ENCODE measurements at places on chromosomes 6 and 20. TPM values are rescaled to one million over a fixed set of nuclear protein-coding genes. Genes with fewer than 3 reads are reported as not detected.

- DNase-seq = no peak
- H3K27ac ChIP-seq = no peak overlapping the region
These were observed 147.7 kb downstream of the BTBD9 start for GRCh38 chr6:38492031-38492430.

GRCh38 chr6:33505548-33506370 lies 51.4 kb downstream of the ZBTB9 start:
- DNase-seq = no peak
- no peak overlapping the region for H3K4me3 ChIP-seq
- H3K4me1 ChIP-seq = no peaks in the 10 kb centered on the region
- no peak overlapping the region for H3K27ac ChIP-seq
- no peaks in the 10 kb centered on the region for H3K27me3 ChIP-seq

DNA sequence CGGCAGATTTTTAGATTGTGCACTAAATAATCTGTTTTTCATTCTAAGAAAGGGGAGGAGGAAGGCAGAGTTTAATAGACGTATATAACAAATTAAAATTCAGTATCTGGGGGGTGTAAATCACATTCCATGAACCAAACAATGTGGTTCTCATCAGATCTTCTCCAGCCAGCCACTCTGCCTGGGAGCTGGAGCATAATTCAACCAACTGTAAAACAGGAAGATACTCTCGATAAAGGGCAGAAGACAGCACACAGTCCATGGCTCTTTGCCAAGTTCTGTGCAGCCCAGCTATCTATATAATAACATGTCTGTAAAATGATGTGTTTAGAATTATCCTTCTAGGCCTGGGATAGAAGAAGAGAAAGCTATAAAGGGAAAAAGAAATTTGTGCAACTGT lies 289.9 kb upstream of the ZFP64 start:
- no peaks in the 10 kb centered on the region for H3K4me1 ChIP-seq
- no peak for DNase-seq
- no peaks in the 10 kb centered on the region for H3K36me3 ChIP-seq
- no peak overlapping the region for H3K27ac ChIP-seq
- H3K4me3 ChIP-seq = no peak overlapping the region

DNA sequence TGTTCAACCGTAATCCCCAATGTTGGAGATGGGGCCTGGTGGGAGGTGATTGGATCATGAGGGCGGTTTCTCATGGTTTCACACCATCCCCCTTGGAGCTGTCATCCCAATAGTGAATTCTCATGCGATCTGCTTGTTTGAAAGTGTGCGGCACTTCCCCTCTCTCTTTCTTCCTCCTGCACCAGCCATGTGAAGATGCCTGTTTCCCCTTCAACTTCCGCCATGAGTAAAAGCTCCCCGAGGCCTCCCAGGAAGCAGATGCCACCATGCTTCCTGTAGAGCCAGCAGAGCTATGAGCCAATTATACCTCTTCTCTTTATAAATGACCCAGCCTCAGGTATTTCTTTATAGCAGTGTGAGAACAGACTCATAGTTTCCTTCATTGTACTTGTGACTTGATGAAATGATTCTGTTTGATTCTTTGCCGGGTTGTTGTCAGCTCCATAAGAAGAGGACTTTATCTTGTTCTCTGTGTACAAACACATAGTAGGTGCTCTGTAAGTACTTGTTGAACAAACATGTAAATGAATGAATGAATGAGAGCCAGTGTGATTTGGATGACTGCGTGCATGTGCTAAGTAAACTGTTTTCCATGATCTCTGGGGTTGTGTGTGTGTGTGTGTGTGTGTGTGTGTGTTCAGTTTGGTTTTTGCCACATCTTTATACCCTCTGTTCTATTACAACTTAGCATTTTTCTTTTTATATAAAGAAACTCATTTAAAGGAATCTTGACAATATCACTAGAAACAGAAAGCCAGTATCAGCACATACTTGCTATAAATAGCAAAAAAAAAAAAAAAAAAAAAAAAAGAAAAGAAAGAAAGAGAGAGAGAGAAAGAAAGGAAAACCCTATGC lies 22.5 kb upstream of the PTGIS start:
- H3K27me3 ChIP-seq = no peaks in the 10 kb centered on the region
- H3K27ac ChIP-seq = no peak overlapping the region
- no peak overlapping the region for H3K4me3 ChIP-seq
- no peak for DNase-seq
- no peaks in the 10 kb centered on the region for H3K4me1 ChIP-seq

TAAR8 gene
- total RNA-seq = not detected

All from T-cell (primary cell).